ENCODE measurements at places on chromosomes 1 and 21.

DNA sequence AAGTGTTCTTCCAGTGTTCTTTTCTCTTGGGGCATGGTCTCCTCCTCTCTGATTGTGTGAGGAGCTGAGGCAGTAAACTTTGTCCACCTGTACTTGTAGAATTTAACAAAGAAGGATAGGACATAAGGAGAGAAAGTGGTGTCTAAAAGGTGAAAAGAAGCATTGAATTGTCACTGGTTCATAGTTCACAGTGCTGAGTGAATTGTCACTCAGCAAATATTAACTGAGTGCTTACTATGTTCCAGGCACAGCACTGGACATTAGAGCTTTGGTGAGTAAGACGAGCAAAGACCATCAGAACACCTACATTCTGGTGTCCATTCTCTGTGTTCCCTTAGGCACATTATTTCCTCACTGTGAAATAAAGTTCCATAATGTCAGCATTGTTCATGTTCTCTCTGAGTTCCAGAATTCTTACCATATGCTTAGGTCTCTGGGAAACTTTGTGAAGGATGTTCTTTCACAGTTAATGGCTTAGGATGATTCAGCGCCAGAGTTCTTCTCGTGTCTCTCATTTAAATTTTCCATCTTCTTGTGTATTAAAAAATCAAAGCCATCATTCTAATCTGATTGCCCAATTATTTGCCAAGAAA, 156.8 kb upstream of the HOOK1 start:
- DNase-seq = no peak

DNA sequence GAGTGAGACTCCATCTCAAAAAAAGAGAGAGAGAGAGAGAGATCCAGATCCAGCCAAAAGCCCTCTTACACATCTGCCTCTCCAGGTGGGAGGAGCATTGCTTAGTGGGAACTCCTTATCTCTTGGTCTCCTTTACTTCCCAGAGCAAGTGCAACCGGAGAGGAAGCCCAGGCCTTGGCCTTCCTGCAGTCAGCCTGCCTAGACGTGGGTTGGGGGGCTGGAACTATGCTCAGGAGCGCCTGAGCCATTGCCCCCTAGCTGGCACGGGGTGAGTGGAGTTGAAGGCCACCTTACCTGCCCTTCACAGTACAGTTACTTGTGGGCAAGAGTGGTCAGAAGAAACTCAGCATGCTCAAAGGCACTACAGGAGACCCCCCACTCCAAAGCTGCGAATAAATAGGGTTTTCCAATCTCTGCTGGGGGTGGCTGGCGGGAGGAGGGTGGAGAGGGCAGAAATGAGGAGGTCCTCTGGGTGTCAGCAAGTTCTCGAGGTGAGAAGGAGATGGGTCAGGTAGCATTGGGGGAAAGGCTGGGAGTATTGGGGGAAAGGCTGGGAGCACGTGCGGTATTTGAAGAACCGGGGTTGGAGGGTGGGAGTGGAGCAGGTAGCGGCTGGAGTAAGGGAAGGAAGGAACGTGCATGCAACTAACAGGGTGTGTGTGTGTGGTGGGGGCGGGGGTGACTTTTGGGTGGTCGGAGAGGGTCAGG, 4.7 kb upstream of the DMBX1 start:
- no peak for DNase-seq

DNA sequence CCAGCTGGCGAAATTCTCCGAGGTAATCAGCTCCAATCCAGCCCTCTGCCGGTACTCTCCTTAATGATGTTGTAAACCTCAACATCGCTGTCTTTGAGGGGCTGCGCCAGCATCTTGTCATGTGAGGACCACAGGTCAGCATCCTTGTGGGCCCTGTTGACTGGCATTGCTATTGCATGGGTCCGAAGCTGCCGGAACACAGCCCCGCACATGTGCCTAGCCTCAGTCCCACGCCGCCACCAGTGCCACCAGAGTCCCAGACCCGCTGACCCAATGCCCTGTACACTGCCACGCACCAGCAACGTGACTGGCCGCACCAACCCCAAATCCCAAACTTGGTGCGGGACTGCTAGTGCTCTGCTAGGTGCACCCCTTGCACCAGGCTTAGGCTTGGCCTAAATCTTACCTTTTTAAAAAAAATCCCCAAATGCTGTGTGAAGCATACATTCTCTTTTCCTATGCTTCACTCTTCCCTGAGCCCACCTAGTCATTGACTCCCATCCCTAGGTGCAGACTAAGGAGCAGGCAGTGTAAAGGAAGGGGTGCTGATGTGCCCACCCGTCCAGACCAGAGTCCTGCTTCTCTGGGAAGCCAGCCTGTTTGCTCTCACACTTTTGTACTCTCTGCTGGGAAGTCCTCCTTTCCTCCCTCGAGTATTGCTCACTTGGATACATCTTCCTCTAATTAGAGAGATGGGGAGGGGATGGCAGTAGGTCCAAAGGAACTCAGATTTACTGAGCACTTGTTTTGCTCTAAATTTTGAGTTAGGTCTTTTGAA, 81.9 kb upstream of the ARTN start:
- DNase-seq = no peak

- DNase-seq = no peak
These were observed 11.2 kb downstream of the TNFRSF1B start for GRCh38 chr1:12177999-12178441.

GRCh38 chr1:53551428-53551995, 92.3 kb downstream of the DMRTB1 start:
- DNase-seq = no peak

Measured in NCI-H1930 (cell line).